ENCODE measurements at places on chromosomes 12 and 14.

- no peak for DNase-seq
These were observed 145.3 kb downstream of the SSPN start for GRCh38 chr12:26340649-26341048.

DNA sequence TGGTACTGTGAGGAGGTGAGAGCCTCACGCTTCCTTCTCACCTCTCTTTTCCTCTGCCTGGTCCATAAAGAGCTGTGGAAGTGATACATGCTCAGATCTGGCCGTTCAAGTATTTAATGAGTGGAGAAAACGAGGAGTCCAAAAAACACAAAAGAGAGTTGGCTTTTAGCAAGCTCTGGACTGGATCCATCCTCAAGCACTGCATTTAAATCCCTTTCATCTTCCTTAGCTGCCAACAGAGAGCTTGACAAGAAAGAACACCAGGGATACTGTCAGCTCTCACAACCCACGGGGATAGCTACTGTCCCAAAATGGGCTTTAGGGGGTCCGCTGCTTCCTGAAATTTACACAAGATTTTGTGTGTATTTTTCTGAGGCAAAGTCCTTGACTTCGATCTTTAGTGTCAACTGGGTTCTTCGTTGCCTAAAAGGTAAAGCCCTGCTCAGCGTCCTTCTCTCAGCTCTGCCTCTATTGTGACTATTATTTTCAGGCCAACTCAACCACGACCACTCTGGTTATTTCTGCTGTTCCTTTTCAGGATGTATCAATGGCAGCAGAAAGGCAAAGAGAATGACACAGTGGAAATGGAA lies 120.9 kb downstream of the TMTC1 start:
- DNase-seq: peak; percentile 42

- no peak for DNase-seq
These were observed 52.2 kb downstream of the FAM186A start for GRCh38 chr12:50344245-50344644.

DNA sequence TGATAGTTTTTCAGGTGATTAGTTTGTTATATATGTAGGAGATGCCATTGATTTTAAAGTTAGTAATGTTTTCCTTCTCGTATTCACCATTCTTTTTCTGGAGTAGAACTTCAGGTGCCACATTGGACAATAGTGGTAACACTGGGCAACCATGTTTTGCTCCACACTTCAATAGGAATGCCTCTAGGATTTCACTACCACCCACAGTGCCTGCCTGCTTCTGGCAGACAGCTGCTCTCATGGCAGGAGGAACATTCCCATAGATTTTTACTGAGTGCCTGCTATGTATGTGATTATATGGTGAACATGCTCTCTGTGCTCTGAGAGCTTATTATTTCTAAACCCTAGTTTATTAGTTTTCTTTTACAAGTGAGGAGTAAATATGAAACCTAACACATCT lies 53.7 kb downstream of the GCH1 start:
- DNase-seq: no peak

- peak; percentile 49 for DNase-seq
These were observed 148.9 kb downstream of the PPM1H start for GRCh38 chr12:62785941-62786559.

- no peak for DNase-seq
These were observed 7.3 kb upstream of the TRPV4 start for GRCh38 chr12:109840305-109841074.

- no peak for DNase-seq
These were observed 40.5 kb downstream of the DIO3 start for GRCh38 chr14:101601606-101602465.

- DNase-seq: no peak
These were observed 191.4 kb downstream of the TTC7B start for GRCh38 chr14:90624732-90625400.

DNA sequence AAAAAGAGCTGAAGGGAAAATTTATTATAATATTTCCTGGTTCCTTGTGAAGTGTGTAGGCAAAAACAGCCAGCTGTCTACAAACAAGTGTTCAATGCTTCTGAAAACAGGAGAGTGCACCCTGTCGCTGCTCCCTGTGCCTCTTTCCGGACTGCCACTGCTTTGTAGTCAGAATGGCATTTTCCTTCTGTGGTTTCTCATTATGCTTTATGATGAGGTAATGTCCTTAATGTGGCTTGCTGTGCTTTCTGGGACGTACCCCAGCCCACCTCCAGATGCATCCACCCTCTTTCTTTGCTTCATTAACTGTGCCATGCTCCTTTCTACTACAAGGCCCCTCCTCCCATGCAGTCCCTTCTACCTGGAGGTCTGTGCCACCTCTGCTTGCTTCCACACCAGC lies 148.1 kb downstream of the SYT1 start:
- DNase-seq: no peak

DNA sequence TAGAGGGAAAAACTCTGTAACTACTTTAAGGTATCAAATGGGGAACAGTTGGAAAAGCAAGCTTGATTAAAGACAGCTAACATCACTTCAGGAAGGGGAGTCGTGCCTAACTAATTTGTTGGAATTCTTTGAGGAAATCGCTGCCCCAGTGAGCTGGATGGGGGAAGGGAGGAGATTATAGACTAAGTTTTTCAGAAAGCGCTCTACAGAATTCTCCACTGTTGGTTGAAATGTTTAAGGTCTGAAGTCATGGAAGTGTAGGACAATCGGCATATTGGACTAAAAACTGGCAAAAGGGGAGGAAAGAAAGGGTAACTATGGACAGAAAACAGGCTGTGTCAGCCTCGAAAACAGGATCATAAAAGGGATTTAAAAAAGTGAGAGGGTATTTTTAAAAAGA lies 229.9 kb upstream of the HMGA2 start:
- DNase-seq: no peak

- no peak for DNase-seq
These were observed 775 bp downstream of the OR10P1 start for GRCh38 chr12:55637467-55637866.

DNA sequence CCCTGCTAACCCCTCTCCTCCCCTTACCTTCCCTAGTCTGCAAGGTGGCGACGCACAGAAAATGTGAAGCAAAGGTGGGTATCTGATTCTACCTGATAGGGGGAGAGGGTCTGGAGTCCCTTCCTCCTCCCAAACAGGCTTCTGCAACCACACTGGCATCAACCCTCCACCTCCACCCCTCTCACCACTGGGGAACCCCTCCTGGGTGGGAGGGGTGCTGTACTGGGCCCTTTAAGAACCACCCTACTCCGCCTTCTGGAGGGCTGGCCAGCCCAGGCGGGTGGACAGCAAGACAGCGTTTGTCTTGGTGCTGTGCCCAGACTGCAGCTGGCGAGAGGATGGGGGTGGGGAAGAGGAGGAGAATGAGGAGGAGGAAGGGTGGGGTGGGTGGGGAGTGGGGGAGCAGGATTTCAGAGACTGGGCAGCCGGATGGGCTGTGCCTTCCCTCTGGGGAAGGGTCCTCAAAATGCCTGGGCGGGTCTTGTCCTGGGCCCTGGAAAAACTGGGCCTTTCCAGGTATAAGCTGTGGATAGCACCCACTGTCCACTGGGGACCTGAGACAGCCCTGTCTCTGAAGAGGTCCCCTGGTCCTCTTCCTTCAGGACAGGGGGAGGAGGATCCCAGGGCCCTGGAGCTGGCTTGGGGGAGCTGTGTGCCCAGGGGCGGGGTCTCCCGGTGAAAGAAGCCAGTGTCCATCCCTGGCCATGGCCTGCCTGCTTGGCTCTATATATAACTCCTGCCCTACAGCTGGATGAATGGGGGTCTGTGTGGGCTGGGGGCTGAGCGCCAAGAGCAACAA lies 2.8 kb downstream of the TNS2 start:
- DNase-seq: peak; percentile 90

Data from muscle of arm (tissue), 14 donors.